ENCODE measurements at places on chromosomes 4 and X.

- no peak for DNase-seq
Observed at GRCh38 chrX:93977641-93978040, 303.6 kb downstream of the FAM133A start.

- DNase-seq: no peak
Observed at GRCh38 chr4:184250795-184251669, 33.4 kb upstream of the ENPP6 start.

GRCh38 chr4:139266208-139266582 lies 13.8 kb downstream of the MGARP start:
- DNase-seq: no peak

- no peak for DNase-seq
Observed at GRCh38 chrX:119228512-119229252, 7.4 kb upstream of the PGRMC1 start.

GRCh38 chr4:67539830-67540229 lies 5.5 kb downstream of the CENPC start:
- DNase-seq: no peak

GRCh38 chr4:47913861-47914219 lies 543 bp downstream of the NFXL1 start:
- peak; percentile 14 for DNase-seq

GRCh38 chr4:71765350-71765749 lies 18.5 kb downstream of the GC start:
- no peak for DNase-seq

DNA sequence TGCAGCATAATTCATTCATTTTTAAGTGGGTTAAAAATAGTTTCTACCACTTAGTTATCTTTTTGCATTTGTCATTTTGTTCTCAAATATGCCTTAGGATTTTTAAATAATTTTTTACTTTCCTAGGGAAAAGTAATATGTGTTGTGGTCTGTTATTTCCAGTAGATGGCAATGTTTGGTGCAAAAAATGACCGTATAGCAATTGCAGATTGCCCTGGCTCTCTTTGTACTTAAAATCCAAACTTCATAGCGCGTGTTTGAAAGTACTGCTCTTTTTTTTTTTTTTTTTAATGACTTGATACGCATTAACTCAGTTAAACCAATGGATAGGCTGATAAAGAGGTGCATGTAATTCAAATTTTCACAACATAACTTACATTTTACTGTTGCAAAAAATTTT lies 74.4 kb upstream of the RBMX start:
- no peak for DNase-seq

- no peak for DNase-seq
Observed at GRCh38 chr4:5474756-5475155, 233.6 kb downstream of the EVC2 start.

GRCh38 chr4:122914292-122914904 lies 8.0 kb downstream of the NUDT6 start:
- no peak for DNase-seq

GRCh38 chr4:108361446-108361820 lies 192.7 kb upstream of the LEF1 start:
- no peak for DNase-seq

DNA sequence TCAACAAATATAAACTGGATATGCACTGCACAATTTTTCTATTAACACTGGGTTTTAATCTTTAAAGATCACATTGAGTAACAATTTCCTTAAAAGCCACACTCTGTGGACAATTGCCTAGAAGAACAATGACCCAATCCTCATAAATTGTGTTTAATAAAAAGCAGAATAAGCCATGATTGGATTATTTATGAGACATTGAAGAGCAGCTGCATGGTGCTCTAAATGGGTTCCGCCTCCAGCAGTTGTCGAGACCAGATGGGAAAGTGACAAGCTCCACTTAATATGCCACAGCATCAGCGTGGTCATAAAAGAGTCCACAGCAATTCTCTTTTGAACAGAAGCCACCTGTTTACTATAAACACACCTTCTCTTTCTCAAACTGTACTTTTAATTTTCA lies 635.2 kb upstream of the FRG1 start:
- DNase-seq: no peak

- DNase-seq: no peak
Observed at GRCh38 chr4:110898290-110898689, 275.4 kb upstream of the PITX2 start.

GRCh38 chr4:1869530-1870327 lies 1.5 kb upstream of the NSD2 start:
- no peak for DNase-seq

GRCh38 chr4:48667148-48667547 lies 112.9 kb downstream of the FRYL start:
- DNase-seq: no peak

DNA sequence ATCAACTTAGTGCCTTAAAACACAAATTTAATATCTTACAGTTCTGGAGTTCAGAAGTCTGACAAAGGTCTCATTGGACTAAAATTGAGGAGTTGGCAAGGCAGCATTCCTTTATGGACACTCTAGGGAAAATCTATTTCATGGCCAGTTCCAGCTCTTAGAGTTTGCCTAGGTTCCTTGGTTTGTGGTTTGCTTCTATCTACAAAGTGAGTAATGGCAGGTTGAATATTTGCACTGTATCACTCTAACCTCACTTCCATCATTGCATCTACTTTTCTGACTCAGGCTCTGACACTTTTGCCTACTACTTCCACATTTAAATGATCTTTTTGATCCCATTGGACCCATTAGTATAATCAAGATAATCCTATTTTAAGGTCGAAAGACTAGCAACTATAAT lies 64.7 kb upstream of the PCDH10 start:
- no peak for DNase-seq

- no peak for DNase-seq
Observed at GRCh38 chrX:55452833-55453124, 852 bp downstream of the MAGEH1 start.

DNA sequence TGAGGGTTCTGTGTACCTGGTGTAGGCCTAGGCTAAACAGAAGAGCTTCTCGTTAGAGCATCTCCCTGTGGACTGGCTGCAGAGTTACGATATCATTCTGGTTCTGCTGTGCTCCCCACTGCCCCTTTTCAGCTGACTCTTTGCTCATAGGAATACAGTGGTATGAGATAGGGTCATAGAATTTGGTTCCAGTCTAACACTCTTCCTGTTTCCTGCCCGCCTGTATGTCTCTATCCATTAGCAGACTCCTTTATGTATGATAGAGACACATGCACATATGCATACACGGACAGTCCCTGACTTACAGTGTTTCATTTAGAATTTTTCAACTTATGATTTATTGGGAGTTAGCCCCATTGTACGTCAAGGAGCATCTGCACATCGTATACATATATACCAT lies 15.3 kb downstream of the RNF4 start:
- DNase-seq: no peak

GRCh38 chrX:21989384-21989783 lies 42.7 kb upstream of the PHEX start:
- no peak for DNase-seq

GRCh38 chr4:61992351-61992750 lies 792.2 kb downstream of the ADGRL3 start:
- DNase-seq: no peak

- no peak for DNase-seq
Observed at GRCh38 chrX:70479922-70480659, 35.5 kb downstream of the DLG3 start.

DNA sequence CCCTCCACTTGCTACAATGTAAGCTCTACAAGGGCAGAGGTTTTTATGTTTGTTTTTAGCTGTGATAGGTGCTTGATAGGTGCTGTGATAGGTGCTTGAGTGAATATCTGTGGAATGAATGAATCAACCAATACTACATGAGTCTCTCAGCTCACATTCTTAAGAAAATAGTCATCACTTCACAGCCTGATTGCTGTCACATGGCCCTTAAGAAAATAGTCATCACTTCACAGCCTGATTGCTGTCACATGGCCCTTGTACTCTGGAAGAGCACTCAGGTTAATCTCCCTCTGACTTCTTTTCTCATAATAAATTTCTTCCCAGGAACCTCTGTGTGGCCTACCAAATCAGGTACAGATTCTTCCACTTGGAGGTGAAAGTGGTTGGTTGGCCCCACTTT lies 335.2 kb downstream of the TENM3 start:
- no peak for DNase-seq

DNA sequence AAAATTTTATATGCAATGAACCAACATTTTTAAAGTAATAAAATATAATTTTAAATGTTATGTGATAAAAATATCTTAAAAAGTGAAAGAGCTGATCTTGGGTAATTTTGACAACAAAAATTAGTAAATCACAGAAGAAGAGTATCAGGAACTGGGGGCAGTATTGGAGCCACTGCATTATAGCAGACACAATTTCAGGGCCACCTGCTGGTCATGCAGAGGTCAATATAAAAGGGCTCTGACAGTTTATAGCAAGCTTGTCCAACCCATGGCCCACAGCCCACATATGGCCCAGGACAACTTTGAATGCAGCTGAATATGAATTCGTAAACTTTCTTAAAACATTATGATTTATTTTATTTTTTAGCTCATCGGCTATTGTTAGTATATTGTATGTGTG lies 13.0 kb upstream of the LEF1 start:
- no peak for DNase-seq

DNA sequence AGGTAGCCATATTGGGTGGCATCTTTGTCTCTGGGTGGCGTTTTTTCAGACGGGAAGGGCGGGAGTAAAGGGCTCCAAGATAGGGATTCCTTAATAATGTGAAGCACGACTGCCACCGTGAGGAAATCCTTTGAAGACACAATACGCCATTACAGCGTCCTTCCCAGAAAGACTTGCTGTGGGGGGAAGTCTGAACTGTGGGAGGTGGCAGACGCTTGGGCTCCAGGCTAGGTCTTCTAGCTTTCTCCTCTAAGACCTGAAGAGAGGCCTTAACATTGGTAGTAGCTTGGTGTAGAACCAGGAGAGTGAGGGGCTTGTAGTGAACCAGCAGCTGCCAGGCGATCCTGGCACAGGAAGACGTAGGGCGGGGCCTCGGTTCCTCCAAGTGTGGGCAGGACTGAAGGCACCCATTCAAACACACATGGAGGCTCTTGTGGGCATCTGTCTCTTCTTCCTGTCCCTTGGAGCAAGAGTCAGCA lies 197.3 kb downstream of the OR13H1 start:
- no peak for DNase-seq

- no peak for DNase-seq
Observed at GRCh38 chr4:147354237-147354636, 126.7 kb upstream of the EDNRA start.

DNA sequence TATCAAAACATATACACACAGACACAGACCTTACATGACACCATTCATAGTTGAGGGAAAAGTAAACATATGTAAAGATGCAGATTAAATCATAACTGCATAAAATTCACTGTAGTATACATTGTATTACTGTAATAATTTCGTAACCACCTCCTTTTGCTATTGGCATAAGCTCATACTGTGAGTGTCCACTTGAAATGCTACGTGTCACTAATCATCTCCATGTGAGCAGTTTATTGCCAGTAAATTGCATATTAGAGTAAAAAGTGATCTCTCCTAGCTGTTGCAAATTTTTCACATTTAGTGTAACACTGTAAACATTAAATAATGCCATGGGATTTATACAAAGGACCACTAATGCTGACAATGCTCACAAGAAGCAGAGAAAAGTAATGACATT lies 256.7 kb upstream of the GNPDA2 start:
- DNase-seq: no peak

- no peak for DNase-seq
Observed at GRCh38 chr4:141133999-141134995, 1.0 kb upstream of the RNF150 start.

- no peak for DNase-seq
Observed at GRCh38 chrX:119017077-119017476, 42.7 kb downstream of the LONRF3 start.

DNA sequence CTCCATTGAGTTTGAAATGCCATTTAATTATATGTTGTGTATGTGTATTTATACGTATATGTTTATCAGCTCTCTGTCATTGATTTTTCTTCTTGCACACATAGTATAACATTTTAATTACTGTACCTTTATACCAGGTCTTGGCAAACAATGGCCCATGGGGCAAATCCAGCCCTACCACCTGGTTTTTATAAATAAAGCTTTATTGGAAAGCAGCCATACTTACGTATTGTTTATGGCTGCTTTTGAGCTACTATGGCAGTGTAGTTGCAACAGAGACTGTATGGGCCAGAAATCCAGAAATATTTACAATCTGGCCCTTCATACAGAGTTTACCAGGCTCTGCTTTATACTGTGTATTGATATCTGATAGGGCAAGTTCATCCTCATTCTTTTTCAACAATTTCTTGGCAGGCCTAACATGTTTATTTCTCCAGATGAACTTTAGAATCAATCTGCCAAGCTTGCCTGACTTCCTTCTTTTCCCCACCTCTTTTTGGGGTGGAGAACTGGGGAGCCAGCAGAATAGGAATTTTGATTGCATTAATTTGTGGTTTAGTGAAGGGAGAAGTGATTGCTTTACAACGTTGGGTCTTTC lies 15.8 kb downstream of the DCUN1D4 start:
- no peak for DNase-seq

DNA sequence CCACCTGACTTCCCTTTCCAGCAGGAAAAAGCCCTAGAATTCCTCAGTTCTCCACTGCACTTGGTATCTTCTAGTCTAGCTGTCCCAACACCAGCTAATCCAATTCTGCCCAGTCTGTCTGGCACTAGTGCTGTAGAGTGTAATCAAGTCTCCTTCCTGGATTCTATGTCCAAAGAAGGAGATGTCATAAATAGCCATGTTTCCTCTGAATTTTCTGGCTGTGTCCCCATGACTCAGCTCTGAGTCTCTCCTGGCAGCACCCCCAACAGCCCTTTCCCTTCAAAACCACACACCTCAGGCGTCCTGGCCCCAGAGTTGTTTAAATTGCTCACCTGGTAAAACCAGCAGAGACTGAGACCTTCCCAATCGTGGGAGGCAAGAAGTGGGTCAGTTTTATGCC lies 197.2 kb downstream of the GRXCR1 start:
- DNase-seq: no peak

GRCh38 chr4:6967846-6968340 lies 58.3 kb downstream of the TBC1D14 start:
- no peak for DNase-seq

DNA sequence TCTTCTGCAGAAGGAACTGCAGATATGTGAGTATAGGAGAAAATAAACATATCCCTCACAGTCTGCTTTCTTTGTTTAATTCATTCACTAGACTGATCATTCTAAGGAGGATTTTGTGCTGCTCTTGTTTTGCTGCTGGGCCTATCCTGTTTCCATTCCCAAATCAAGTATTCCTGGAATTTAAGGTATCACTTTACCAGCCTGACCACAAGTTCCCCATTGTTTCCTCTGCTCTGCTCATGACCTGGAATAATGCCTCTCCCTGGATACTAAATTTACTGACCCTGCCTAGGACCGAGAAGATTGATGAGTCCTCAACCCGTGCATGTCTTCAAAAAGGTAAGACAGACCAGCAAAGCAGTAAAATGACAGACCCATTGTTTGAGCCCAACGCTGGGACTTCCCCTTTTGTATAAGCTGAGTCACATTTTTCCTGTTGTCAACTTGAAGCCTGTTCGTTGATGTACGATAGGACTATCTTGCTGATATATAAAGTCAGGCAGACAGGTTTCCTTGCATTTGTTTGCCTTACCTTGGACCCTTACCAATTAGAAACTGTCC lies 85.5 kb upstream of the TET2 start:
- DNase-seq: no peak

GRCh38 chr4:48388525-48389154 lies 47.3 kb downstream of the SLAIN2 start:
- DNase-seq: no peak
